Activated T-cell treated with anti-CD3 and anti-CD28 coated beads, Interleukin-2, amount 50 U/mL, for 24 hours (primary cell): ENCODE measurements at places on chromosomes 13 and 19.

DNA sequence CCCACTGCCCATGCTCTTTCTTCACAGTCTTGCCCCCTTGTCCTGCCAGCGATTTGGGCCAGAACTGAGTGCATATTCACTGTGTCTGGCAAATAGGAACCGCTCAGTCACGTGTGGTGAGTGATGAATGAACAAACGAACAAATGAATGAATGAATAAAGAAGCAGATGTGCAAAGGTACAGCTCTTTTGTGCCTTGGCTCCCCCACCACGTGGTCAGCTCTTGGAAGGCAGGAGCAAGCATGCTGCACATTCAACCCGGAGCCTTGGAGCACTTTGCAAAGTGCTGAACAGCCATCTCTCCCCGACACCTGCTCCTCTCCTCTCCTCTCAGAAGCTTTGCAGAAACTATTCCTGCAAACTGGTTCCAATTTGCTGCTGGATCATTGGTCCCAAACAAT, 52.4 kb downstream of the LATS2 start:
- DNase-seq: no peak

GRCh38 chr19:13025819-13026456, 30.7 kb downstream of the NFIX start:
- no peak for DNase-seq

- DNase-seq: no peak
These were observed 33.0 kb downstream of the GPR12 start for GRCh38 chr13:26727633-26728032.

GRCh38 chr13:31824705-31825517, 85.6 kb downstream of the RXFP2 start:
- no peak for DNase-seq

GRCh38 chr19:9166846-9167245, 11.9 kb upstream of the OR7D2 start:
- DNase-seq: no peak
